Left lung (tissue), 14 donors: ENCODE measurements at places on chromosomes 12 and 14.

GRCh38 chr14:31965071-31965734 lies 111.9 kb upstream of the ARHGAP5 start:
- no peak for DNase-seq

- no peak for DNase-seq
Observed at GRCh38 chr12:25719505-25719904, 166.4 kb upstream of the LMNTD1 start.

DNA sequence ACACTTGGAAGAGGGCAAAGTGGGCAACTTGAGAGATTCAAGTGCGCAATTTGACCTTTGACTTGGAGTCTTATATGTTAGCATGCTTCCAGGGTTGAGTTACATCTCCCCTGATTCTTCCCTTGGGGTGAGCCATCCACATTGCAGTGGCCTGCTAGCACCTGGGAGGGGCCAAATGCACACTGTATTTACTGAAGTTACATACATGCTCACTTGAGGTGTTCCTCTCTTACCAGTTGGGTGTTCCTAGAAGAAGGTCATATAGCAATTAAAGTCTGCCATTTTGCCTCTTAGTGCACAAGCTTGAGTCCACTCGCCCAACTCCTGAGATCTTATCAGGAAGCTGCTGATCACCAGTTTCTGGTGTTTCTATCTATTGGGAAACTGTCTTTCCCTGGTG lies 13.7 kb upstream of the SPTLC2 start:
- DNase-seq = no peak

- no peak for DNase-seq
Observed at GRCh38 chr12:28882444-28882843, 266.6 kb upstream of the FAR2 start.

- no peak for DNase-seq
Observed at GRCh38 chr12:91074851-91075250, 17.0 kb upstream of the KERA start.

DNA sequence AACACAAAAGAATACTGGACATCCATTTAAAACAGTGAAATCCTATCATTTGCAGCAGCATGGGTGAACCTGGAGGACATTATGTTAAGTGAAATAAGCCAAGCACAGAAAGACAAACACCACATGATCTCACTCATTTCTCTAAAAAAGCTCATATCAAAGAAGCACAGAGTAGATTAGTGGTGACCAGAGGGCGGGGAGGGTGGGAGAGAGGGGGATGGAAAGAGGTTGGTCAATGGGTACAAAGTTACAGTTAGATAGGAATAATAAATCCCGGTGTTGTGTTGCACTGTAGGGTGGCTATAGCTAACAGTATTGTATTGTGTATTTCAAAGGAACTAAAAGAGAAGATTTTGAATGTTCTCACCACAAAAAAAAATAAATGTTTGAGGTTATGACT lies 52.4 kb downstream of the DUSP6 start:
- no peak for DNase-seq
